NCI-H187 treated with DMSO at 0.1 percent for 48 hours (cell line): ENCODE measurements at places on chromosomes 16 and 17.

DNA sequence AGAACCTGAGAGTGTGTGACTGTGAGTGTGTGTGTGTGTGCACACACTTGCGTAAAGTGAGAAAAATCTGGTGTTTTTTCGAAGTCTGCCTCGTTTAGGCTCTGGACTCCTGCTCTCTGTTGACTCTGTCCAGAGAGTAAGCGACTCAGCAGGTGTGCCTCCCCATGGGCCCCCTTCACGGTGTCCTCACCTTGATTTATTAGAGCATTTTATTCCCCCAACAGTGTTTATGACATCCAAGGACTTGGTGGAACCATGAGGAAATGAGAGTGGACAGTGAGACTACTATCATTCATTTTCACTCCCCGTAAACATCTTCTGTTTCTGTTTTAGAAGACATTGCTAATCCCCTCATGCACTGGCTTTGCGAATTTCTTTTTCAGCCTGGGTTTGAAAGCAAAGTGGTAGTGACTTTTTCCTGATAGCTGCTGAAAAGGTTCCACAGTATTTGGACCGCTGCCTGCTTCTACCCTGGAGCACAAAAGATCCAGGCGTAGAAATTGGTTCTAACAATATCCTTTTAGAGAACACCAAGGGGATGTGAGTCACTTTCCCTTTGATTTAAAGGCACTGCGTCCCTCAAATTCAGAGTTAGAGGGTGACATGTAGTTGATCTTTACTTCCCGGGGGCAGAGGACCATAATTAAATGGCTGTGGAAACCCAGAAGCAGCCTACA is 218.2 kb downstream of the WWOX start:
- no peak for DNase-seq

DNA sequence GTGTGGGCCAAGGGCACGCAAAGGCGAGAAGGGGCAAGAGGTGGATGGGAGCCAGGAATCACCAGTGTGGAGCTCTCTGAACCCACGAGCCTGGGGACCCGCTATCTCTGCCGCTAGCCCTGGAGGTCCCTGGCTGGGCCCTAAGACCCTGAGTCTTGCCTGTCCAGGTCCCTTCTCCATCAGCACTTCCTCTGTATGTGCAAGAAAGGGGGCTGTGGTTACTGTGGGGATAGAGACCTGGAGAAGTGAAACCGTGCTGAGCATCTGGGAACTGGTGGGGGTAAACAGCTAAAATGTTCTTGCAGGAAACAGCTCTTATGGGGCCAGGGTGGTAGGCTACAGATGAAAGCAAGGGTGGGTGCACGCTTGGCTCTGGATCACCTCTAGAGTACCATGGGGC is 3.1 kb downstream of the SPNS3 start:
- DNase-seq = no peak

DNA sequence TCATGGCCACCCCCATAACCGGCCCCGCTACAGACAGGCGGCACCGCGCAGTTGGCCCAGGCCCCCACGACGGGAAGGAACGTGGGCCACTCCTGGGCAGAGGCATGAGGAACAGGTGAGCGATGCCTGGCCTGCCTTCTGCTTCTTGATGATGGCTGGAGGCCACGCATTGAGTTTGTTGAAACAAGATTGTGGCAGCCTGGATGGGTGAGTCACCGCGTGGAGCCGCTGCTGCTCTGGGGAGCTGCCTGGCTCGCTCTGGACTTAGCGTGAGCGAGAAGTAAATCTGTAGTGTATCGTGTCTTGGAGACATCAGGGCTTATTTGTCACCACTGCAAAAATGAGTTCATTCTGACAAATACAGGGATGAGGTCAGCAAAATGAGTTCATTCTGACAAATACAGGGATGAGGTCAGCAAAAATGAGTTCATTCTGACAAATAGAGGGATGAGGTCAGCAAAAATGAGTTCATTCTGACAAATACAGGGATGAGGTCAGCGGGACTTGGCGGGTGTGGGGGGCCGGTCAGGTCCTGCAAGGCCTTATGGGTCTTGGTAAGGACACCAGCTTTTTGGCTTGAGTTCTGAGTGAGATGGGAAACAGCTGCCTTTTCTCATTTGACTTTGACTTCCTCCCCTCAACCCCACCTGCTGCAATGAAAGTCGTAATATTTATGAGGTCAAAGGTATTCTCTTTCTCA is 93.0 kb downstream of the SEC14L1 start:
- DNase-seq = no peak

DNA sequence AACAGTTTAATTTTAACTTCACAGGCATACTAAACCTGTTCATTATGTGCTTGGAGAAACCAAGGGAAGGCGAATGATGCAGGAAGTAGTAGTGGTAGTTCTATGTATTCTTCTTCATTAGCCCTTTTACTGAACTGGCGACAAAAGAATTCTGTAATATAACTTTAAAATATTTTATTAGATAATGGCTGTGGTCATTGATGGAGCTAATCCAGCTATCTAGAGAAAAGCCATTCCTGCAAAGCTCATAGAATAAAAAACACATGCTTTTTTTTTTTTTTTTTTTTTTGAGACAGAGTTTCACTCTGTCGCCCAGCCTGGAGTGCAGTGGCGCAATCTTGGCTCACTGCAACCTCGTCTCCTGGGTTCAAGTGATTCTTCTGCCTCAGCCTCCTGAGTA is 23.5 kb downstream of the TANC2 start:
- no peak for DNase-seq

- DNase-seq = no peak
Observed at GRCh38 chr17:20852239-20852989, 190.4 kb downstream of the USP22 start.

DNA sequence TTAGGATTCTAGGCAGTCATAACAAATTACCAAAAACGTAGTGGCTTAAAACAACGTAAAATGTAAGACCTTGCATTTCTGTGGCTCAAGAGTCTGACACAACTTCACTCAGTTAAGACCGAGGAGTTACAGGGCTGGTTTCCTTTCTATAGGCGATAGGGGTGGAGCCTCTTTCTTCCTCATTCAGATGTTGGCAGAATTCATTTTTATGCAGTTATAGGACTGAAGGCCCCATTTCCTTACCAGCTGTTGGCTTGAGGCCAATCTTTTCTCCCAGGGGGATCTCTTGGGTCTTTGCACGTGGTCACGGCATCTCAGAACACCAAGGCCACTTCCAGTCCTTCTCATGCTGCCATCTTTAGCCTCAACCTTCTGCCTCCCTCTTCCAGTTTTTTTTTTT is 145.2 kb downstream of the KCNJ2 start:
- no peak for DNase-seq

GRCh38 chr16:78892951-78893733 is 707.4 kb downstream of the MAF start:
- DNase-seq = no peak

- DNase-seq = no peak
Observed at GRCh38 chr17:1413281-1413791, 13.3 kb upstream of the YWHAE start.

- DNase-seq = peak; percentile 53
Observed at GRCh38 chr17:76405967-76406647, 21.7 kb downstream of the SPHK1 start.

DNA sequence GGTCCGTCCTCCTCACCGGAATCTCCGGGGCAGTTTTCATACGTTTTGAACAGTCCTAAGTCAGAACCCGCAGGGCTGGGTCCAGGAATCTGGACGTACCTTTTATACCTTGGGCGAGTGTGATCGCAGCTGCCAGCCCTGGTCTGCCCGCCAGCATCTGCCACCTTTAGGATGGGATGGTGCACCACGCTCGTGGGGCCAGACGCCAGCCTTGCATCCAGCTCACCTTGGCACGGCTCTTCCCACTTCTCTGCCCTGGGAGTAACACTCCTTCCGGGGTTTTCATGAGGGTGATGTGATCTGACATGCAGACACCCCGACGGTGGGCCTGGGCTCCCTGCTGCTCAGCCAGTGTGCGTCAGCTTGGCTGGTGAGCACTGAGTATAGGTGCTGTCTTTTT is 66.6 kb upstream of the ZNF469 start:
- no peak for DNase-seq

- DNase-seq = no peak
Observed at GRCh38 chr16:74558873-74559272, 48.0 kb downstream of the GLG1 start.

DNA sequence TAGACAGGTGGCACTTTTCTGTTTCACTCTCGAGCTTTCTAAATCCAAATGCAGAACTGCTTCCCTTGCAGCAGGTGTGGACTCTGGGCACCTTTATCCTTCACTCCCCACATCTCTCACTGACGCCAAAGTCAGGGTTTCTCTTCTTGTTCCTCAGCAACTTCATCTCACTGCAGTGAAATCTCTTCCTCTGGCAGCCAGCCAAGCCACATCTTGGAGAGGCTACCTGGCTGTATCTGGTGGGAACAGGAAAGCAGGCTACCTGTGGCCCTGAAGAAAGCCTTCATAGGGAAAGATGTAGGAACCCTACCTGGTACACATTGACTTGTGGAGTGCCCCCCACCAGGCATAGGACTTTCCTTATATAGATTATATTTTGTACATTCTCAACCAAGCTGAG is 159.1 kb downstream of the UTP18 start:
- no peak for DNase-seq

DNA sequence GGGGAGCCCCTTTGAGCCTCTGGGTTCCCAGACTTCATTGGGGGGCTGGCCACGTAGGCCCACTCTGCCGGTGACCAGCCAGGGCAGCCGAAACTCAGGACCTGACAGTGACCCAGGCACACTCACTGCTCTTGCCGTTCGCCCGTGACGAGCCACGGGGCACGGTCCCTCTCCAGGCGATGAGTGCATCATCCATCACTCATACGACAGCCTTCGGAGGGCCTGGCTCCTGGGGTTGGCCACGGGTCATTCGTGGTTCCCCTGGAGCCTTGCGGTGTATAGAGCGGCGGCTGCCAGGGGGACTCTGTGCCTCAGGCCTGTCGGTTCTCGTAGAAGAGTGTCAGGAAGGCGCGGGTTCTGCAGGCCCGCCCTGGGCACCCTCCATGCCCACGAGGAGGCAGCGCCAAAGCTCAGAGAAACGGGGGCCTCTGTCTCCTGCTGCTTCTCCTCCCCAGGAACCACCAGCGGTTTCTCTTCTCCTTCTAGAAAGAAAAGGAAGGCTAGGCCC is 11.2 kb upstream of the NUDT16L1 start:
- no peak for DNase-seq

GRCh38 chr17:77424585-77425344 is 284.0 kb downstream of the SEC14L1 start:
- DNase-seq = no peak

DNA sequence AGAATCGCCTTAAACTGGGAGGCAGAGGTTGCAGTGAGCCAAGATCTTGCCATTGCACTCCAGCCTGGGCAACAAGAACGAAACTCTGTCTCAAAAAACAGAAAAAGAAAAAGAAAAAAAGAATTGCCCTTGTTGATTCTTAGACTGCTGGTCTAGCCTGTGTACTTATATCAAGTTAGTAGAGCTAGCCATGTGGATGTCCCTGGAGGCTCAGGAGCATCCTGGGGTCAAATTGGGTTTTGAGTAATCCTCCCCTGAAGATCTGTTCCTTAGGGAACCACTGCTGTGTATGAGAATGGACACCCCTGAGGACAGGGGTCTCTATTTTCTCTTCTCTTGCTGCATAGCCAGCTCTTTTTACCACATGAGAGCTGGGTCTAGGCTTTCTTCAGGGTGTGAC is 21.5 kb downstream of the SLC7A6OS start:
- DNase-seq = no peak

- DNase-seq = no peak
Observed at GRCh38 chr16:4944333-4945281, 7.7 kb upstream of the PPL start.

- no peak for DNase-seq
Observed at GRCh38 chr17:72423718-72424117, 302.9 kb downstream of the SOX9 start.

- DNase-seq = peak; percentile 91
Observed at GRCh38 chr16:68448360-68448970, at the start of gene SMPD3. Gene SMPD3 (minus strand): TSS chr16:68448508. CDS start chr16:68372181, 76,327 bp downstream.

DNA sequence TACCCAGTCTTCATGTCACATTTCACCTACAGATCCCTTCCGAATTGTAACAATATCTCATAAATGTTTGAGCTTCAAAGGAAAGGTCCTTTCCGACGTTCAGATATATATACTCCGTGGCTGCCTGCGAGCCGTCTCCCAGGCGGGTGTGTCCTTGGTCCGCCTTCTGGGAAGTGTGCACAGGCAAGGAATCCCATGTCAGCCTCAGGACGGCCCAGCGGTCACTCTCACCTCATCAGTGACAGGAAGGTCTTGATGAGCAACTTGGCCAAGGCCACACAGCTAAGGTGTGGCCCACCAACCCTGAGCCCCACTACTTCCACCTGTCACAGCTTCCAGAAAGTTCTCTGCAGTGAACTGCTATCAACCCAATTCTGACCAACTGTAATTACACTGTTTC is 4.3 kb downstream of the LMF1 start:
- DNase-seq = no peak

DNA sequence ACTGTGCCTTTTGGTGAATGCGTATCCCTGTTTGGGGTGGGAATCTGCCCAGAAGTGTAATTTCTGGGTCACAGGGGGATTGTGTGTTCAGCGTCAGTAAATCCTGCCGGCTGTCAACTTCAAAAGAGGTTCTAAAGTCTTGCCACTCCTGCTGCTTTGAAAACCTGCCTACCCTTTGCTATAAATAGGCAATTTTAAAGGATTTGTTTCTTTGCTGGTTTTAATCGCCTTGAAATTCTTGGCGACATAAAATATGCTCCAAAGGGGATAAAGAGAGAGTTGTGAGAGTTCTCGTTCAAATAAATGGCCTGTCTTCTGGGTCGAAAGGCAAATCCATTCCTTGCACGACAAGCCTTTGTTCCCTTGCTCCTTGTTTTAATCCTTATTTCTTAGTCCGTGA is 143.4 kb downstream of the IRF8 start:
- DNase-seq = no peak

- DNase-seq = no peak
Observed at GRCh38 chr17:67542219-67543114, 165.4 kb downstream of the PITPNC1 start.

DNA sequence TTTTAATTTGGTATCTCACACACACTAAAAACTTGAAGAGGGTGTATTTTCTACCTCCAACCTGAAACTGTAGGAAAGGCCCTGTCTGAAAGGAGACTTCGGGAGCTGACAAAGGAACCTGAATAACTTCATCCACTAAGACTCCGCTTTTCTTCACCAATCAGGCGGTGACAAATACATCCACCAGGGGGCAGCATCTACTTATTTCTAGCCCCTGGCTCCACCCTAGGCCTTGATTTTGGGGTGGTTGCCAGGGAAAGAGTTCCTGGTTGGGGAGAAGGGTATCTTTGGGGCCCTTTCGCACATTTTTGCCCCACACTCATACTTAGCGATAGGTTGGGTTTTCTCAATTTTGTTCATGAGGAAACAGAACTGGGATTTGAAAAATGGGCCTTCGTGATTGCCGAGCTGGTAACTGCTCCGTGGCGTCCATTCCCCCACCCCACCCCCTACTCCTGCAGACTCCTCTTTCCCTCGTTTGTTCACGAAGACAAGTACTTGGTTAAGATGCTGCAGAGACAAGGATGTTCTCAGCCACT is 4.8 kb upstream of the ARL4D start:
- DNase-seq = peak; percentile 47

DNA sequence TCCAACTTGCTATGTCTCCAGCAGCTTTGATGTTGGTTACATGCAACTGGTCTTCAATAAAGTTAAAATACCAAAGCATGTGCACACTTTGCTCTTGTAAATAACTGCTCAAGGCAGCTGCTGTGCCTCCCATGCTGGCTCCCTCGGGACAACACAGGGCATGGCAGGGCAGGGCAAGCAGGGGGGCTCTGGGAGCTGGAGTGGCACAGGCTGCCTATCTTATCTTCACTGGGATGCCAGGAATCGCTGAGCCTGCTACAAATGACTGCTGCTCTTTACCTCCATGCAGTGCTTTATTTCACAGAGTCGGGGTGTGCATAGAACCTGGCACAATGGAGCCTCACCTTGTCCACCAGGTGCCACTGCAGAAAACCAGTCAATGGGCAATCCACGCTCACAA is 21.8 kb downstream of the PEMT start:
- no peak for DNase-seq

- DNase-seq = no peak
Observed at GRCh38 chr17:82100502-82101298, 2.7 kb upstream of the FASN start.
